ENCODE measurements at places on chromosomes 6 and 20.

DNA sequence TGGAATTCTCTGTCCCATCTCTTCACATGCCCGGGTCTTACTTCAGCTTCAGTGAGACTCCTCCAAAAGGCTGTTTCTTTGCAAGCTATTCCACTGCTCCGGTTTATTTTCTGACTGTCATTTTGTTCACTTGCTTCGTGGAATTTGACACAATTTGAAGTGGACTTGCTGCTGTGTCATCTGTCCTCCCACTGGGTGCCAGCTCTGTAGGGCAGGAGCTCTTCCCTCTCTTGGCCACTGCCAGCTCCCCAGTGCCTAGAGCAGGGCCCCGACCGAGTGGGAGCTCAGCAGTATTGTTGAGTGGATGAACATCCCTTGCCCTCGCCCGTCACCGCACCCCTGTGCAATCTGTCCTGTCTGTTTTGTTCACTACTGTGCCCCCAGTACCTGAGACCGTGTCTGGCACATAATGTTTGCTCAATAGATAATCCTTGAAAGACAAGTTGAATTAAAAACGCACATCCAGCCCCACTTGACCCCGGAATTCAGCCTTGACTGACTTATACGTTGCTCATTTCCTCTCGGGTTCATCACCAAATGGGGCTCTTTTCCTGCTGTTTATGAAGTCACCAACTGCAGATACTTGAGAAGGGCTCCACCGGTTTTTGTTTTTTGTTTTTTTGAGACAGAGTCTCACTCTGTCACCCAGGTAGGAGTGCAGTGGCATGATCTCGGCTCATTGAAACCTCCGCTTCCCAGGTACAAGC is 170.3 kb upstream of the KCNG1 start:
- no peak for DNase-seq

- DNase-seq, result no peak
Measured at GRCh38 chr20:44746367-44747165, 901 bp downstream of the KCNK15 start.

DNA sequence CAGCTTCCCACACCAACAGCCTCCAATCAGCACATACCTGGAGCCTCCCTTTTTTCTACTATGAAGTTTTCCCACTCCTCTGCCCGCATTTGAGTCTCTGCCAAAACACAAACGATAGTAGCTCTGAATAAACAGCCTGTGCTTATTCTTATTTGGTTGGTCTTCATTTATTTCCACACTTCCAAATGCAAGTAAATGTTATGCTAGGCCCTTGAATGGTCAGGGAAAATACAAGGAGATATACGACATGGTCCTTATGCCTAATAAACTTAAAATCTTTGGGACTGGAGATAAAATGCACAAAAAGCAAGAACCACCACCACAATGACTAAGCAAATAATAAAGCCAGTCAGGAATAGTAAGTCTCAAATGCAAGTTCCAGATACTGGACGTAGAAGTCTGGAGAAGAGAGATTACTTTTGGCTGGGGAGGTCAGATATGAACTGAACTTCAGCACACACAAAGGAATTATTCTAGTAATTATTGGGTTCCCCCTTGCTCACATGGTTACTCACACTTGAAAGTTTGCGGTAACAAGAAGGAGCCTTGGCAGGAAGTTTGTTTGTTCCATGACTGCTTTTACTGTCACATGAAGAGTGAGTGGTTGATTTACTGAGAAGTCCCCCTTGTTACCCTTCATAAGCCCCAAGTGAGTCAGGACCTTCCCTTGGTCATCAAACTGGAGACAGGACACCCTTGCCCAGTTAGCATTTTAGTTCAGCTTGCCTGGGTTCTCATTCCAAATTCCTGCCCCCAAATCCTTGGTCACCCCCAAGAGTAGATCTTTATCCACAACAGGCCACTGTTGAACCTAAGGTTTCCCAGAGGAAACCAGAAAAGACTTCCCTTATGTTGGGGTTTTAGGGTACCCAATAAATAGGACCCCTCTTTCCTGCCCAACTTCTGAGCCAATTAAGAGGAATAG is 511.2 kb upstream of the JARID2 start:
- peak; percentile 92 for DNase-seq

DNA sequence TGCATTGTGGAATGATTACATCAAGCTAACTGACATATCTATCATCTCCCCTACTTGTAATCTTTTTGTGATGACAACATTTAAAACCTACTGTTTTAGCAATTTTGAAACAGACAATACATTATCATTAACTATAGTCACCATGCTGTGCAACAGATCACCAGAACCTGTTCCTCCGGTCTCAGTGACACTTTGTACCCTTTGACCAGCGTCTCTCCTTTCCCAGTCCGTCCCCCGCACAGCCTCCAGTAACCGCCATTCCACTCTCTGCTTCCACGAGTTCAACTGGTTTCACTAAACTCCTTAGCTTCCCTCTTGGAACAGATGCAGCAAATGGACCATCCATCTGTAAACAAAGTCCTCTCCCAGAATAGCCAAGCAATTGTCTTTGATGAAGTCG is 21.8 kb downstream of the LRP11 start:
- DNase-seq, result no peak

DNA sequence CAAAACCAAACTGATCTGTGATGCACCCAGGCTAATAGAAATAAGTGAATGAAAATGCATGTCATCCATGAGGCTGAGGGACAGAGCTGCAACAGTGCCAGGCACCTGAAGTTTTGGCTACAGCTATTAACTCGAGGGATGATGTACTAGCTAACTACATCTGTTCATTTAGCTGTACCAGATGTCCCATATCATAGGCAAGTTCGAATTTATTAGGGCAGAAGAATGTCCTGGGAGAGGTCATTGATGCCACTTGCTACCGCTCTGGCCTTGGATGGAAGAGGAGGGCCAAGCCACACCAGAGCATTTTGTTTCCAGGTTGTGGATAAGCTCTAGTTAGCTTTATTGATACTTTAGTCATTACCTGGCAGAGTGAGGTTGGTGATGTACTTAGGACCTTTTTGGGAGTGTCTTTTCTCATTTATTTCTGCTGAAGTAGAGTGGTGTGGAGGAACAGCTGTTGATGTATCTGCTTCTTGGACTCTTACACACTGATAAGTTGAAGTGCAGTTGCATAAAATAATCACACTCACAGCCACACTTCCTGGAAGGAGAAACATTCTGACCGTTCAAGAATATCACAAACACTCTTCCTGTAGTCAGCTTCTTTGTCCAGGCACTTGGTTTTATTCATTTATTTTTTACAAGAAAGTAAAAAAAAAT is 8.2 kb downstream of the ZFAND3 start:
- no peak for DNase-seq

- no peak for DNase-seq
Measured at GRCh38 chr6:79377047-79377446, 142.6 kb upstream of the HMGN3 start.

DNA sequence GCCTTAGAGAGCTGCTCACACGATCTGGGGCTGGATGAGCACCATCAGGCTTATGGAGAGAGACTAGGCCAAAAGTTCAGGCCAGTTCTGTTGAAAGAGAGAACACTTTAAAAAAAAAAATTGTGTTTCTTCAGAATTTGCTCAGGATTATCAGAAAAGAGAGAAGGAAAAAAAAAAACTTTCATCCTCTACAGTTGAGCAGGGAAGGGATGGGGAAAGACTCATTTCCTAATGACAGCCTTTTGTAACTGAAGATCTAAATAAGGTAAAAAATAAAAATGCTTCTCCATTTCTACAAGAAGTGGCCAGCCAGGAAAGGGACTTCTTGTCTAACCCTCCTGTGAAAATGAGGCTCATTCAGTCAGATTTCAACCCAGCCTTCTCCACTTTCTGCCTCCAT is 134.8 kb downstream of the LY86 start:
- DNase-seq, result peak; percentile 61

GRCh38 chr6:72374857-72375256 is 247.0 kb upstream of the KCNQ5 start:
- no peak for DNase-seq

DNA sequence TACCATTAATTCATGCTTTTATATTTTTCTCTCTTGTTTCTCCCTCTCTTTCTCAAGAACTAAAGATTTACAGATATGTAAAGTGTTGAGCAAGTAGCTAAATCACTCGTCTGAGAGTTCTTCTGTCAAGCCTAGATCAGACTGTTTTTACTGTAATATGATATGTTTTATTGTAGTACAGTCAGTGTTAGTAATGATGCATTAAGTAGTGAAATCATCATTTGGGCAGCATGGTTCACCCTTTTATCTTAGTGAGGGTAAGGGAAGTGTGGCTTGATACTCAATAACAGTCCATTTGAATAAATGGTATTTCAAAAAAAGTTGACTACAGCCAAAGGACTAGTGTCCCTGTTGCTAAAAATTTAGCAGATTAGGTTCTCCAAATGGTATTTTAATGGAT is 9.2 kb downstream of the CYB5R4 start:
- DNase-seq, result no peak

DNA sequence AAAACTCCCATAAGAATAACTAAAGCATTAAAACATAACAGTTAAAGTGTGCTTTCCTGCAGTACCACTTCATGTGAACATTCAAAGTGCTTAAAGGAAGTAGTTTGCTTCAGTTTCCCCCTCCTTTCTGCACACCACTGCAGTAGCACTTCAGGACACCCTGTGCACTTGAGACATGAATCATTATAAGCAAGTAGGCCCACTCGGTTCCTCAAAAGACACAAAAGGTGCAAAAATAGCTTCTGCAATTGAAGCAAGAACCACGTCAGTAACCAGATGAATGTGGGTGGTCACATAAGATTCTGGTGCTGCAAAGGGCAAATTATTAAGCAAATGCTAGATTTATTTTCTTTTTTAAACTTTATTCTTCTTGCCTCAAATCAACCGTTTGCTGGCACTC is 160.6 kb downstream of the HIVEP2 start:
- peak; percentile 87 for DNase-seq

GRCh38 chr6:139819776-139820175 is 445.3 kb upstream of the CITED2 start:
- DNase-seq, result no peak

DNA sequence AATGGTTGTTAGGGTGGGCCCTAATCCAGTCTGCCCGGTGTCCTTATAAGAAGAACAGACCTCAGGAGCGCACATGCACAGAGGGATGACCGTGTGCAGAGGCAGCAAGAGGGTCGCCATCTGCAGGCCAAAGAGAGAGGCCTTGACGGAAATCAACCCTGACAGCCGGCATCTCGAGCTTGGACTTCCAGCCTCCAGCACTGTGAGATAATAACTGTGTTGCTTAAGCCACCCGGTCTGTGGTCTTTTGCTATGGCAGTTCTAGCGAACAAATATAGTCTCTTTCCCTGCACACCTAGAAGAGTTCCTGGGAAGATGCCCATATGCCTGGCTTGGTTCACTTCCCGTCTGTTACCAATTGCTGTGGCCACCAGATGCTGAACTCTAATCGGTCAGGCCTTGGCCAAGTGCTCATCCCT is 35.3 kb upstream of the PTGIS start:
- DNase-seq, result peak; percentile 22

- DNase-seq, result no peak
Measured at GRCh38 chr6:78867020-78867369, 356 bp upstream of the IRAK1BP1 start.

GRCh38 chr20:61930776-61931475 is 134.8 kb downstream of the TAF4 start:
- DNase-seq, result no peak

DNA sequence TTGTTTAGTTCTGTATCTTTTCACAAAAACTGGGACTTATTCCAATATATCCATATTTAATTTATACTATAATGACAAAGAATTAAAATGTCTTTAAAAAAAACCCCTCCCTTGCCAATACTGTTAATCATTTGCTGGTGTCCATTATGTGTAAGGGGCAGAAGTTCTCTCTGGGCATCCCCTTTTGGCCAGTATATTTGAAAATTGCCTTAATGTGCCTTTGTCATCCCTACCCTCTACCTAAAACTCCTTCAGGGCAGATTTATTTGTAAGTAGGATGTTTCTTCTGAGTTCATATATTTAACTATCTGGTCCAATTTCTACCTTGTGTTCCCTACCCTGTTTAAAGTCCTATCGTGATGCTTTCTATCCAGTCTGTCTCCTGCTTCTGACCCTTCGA is 62.9 kb downstream of the ARHGAP18 start:
- no peak for DNase-seq
